NCI-H446 treated with DMSO at 0.1 percent for 48 hours (cell line): ENCODE measurements at places on chromosomes 2 and 18.

DNA sequence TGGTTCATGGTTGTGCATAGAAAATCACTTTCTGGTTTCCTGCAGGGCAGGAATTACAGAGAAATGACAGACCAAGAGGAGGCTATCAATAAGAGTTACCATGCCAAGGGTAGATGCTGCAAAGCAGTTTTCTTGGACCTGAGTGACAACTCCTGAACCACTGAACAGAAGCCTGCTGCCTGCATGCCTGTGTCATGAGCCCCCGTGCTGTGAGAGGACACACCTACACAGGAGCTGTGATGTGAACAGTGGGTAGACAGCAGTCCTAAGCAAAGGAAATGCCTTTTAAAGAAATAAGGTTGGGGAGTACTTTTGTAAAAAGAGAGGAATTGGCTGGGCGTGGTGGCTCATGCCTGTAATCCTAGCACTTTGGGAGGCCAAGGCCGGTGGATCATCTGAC lies 54.2 kb upstream of the CREB1 start:
- DNase-seq: no peak

DNA sequence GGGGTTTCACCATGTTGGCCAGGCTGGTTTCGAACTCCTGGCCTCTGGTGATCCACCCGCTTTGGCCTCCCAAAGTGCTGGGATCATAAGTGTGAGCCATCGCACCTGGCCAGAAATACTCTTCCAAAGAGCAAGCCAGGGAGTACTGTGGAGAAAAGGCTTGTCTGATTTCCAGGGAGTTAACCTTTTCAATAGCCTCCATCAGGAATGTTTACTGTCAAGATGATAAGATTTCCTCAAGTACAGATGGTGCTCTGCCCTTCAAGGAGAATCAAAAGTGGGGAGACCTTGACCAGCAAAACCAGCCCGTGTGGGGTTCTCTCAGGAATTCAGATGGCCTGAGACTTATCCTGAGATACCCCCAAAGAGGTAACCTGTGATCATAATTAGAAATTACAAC lies 237.2 kb downstream of the PRKCE start:
- DNase-seq: peak; percentile 62

- DNase-seq: no peak
These were observed 171.0 kb downstream of the MIB1 start for GRCh38 chr18:21911551-21911950.

DNA sequence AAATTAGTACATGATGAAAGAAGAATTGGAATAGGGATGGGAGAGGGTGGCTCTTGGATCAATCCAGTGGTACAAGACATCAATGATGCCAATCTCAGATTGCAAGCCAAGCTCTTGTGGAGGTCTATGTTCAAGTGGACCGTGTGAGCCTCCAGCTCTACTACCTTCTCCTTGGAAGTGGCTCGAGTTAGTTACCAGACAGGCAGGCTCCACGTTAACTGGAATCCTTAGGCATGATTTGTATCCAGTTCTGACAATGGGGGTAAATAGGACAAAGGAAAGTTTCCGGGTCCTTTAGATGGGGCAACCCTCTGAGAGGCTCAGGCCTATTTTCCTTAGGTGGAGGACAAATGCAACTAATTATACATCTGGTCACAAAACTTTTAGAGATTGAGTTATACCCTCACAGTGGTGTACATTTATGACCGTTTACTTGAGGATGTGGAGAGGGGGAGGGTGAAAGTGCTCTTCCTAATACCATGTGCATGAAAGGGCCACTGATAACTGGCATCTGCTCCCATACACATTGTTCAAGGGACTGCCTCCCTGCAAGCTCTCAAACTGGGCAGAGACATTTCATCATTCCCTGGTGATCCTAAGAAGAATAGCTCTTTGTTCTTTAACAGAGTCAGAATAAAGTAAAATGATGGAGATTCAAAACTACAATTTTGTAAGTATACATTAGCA lies 180.2 kb downstream of the SOCS6 start:
- DNase-seq: no peak

DNA sequence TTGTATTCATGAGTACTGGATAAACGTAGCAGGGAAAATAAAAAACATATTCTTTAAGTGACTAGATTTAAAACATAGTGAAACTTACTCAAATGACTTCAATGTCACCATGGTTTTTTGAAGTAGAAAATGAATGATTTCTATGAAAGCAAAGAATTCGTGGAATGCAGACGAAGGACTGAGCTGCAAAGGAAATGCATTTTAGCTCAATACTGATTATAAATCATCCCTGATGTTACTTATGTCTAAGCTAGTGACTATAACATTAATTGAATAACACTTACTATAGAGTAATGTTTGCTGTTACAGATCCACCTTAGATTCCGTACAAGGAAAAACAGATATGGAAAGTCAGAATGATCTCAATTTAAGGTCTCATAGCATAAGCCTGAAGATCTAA lies 1257.7 kb upstream of the CDH2 start:
- DNase-seq: no peak

DNA sequence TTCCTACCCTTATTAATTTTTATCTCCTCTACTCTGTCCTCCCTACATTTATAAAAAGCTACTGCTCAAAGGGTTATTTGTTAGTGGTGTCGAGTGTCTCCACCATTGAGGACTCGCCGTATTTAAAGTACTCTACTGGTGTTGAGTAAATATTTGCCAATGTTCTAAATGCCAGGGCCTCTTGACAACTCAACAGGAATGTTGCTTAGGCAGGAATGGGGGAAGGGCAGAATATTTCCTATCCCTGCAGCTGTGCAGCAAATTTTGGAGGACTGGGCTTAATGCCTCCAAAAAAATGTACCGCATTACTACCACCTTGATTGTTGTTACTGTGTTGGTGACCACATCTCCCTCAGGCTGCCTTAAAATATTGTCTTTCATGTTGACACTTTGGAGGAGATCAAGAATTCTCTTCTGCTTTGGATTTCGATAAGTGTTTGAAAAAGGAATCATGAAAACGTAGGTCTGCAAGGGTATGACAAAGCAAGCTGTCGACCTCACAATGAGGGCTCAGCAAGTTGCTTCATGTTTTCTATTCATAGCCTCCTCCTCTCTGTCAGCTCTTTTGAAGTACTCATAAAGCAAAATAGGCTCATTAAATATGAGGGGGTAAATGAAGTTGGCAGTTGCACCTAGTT lies 84.3 kb downstream of the EFEMP1 start:
- DNase-seq: peak; percentile 3

DNA sequence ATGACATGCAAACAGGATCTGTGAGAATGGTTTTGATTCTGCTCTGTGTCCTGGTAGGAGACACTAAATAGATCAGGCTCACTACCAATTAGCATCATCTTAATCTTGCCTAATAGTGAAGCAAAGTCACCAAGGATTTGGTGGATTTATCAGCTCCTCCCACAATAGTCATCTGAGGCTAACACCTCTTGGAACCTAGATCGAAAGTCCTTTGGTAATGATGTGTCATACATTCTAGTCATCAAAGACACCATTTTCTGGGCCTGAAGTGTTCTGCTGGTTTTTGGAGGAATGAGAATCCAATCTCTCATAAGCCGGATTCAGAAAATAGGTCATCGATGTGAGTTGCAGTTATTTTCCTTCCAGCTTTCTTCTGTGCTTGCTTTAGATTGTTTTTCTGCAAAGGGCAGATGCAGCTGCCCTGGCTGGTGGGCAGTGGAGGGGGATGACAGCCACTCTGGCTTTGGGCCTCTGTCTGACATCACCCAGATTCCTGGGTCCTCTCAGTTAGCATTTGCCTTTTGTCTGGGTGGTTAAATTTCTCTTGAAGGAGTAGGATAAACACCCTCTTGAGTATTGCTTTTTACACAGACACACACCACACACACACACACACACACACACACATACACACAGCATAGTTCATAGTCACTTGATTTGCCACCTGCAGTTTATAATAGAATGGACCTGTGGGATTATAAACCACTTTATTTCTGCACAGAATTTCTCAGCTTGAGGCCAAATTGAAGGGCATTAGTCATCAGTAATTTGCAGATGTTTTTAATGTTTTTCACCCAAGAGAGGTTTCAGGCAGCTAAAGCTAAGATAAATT lies at the start of gene MYO3B:
Gene MYO3B, plus strand, starts transcription at position 198 of the 832 bp plus-strand sequence. Its CDS starts 141 bp downstream, at position 339.
- DNase-seq: no peak

- no peak for DNase-seq
These were observed 61.3 kb downstream of the UGP2 start for GRCh38 chr2:63903003-63903402.

- no peak for DNase-seq
These were observed 18.3 kb downstream of the PSME4 start for GRCh38 chr2:53952519-53952918.

GRCh38 chr18:50401888-50402287 lies 27.0 kb downstream of the SKA1 start:
- DNase-seq: no peak

DNA sequence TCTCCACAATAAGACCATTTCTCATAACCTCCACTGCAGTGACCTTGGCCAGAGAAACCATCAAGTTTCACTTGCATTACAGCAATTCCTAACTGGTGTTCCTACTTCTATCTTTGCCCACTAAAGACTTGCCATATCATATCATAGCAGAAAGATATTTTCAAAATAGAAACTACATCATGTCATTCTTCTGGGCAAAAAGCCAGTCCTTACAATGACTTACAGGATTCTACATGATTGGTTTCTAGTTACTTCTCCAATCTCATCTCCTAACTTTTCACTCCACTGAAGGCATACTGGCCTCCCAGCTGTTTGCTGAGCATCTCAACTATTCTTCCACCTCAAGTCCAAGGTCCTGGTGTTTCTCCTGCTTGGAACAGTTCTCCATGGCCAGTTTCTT lies 151.4 kb downstream of the HNMT start:
- DNase-seq: no peak

DNA sequence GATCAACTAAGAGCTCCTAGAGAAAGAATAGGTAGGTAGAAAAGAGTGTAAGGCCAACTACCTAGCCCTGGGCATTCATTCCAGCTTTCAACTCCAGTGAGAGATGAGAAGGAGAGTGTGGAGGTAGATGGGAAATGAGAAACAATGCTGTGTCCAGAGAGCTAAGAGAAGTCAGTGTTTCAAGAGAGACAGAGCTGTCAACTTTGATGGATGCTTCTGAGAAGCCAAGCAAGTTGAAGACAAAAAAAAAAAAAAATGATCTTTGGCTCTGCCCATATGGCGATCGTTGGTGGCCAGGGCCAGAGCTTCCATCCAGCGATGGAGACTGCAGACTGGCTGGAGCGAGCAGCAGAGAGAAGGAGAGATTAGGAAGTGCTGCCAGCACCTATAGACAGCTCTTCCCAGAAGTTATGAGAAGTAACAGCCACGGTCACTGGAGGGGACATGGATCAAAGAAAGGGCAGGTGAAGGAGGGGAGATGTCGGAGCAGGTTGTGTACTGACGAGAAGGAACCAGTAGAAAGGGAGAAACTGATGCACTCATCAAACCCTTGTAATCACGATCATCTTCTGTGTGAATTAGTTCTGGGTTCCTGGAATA lies 112.4 kb upstream of the PPP1CB start:
- no peak for DNase-seq

DNA sequence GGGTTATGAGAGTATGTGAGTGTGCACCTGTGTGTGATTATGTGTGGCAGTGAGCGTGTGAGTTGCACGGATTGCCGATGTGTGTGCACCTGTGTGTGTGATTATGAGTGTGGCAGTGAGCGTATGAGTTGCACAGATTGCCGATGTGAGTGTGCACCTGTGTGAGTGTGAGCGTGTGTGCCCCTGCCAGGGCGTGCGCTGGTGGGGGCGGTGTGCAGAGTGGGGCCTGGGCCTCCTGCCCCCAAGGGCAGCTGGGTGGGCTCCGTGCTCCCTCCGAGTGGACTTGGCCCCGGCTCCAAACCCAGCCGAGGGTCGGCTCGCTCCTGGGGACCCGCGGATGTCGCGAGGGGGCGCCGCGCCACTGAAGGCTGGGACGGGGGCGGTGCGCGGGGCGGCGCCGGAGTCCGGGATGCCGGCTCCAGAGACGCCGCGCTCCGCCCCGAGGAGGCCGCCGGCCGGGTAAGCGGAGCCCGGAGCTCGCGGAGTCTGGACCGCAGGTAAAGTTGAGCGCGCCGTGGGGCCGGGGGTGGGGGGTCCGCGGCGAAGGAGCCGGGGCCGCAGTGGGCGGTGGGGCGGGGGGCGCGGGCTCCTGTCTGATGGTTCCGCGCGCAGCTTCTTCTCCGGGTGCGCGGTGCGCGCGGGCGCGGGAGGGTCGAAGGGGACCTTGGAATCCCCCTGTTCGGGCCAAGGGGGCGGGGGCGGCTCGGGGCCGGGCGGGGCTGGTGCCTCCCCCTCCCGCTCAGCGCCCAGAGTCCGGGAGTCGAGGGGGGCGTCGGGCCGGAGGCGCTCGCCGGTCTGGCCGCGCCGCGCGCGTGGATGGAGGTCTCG lies at the start of gene KCNG2:
Gene KCNG2, plus strand, starts transcription at position 421 of the 828 bp plus-strand sequence. CDS start 65,730 bp downstream, outside the sequence.
- no peak for DNase-seq

GRCh38 chr2:121976926-121977325 lies 221.5 kb downstream of the TSN start:
- no peak for DNase-seq

DNA sequence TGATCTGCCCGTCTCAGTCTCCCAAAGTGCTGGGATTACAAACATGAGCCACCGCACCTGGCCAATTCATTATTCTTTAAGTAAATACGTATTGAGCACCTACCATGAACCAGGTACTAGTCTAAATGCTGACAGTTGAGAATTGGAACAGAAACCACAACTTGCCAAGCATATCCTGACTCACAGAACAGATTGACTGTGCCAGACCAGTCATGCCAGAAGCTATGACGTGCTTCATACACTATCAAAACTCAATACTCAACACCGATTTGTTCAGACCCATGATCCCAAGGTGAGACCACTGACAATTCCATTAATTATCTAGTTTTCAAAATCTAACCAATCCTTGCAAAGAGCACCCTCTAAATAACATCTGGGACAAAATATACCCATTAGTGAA lies 148.6 kb downstream of the B3GNT2 start:
- DNase-seq: no peak

DNA sequence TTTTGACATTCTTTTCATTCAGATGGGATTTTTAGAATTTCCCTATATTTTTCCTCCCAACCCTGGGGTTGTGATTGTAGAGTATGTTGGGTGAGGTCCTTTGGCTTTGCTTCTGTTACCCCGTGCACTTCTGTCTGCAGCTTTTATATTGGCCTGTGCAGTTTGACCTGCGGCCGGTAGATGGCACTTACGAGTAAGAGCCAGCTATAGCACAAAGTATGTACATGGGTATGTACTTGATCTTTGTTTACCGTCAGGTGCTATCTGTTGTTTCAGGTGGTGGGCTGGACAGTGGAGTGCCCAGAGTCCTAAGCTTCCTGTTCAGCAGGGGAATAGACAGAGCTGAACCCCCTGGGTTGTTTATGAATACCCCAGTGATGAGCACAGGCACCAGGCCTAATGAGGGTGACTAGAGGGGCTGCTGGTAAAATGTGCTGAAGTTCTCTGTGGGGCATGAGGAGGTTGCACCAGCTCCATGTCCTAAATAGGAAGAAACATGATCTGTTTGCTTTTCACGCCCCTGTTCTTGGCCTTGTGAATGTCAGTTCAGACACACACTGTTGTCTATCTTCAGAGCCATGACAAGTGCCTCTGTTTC lies 58.9 kb upstream of the THUMPD2 start:
- no peak for DNase-seq
